NCI-H2107 (cell line): ENCODE measurements at places on chromosomes 7 and 10.

DNA sequence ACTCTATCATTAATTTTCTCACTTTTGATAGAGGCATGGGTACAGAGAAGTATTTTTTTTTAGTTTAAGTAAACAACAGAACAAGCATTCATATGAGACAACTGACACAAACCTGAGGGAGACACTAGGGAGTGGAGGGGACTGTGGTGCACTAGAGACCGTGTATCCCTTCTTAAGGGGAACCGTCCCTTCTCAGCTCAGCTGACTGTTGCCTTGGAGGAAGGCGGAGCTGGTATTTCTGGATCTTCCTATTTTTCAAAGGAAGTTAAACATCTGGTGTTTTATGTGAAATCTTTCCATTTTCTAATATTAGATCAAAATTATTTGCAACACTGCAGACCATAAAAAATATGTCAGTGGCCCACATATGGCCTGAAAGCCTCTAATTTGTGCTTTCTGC is 113.6 kb upstream of the MACROH2A2 start:
- no peak for DNase-seq

- DNase-seq = no peak
Measured at GRCh38 chr7:140196361-140197217, 19.8 kb upstream of the KDM7A start.

GRCh38 chr7:35246819-35247218 is 7.1 kb downstream of the TBX20 start:
- no peak for DNase-seq

GRCh38 chr7:12287901-12288300 is 76.8 kb downstream of the TMEM106B start:
- DNase-seq = no peak

GRCh38 chr7:141158561-141158960 is 84.7 kb downstream of the TMEM178B start:
- DNase-seq = no peak

GRCh38 chr7:130493275-130493873 is 1.5 kb downstream of the MEST start:
- no peak for DNase-seq

GRCh38 chr10:62121187-62121530 is 147.5 kb downstream of the RTKN2 start:
- no peak for DNase-seq

GRCh38 chr7:128053023-128053422 is 21.8 kb upstream of the LRRC4 start:
- DNase-seq = no peak

GRCh38 chr10:68047554-68048327 is 27.3 kb downstream of the HERC4 start:
- no peak for DNase-seq

GRCh38 chr7:154644366-154644765 is 358.6 kb downstream of the PAXIP1 start:
- no peak for DNase-seq

GRCh38 chr10:81215498-81215897 is 659.5 kb upstream of the NRG3 start:
- DNase-seq = no peak

DNA sequence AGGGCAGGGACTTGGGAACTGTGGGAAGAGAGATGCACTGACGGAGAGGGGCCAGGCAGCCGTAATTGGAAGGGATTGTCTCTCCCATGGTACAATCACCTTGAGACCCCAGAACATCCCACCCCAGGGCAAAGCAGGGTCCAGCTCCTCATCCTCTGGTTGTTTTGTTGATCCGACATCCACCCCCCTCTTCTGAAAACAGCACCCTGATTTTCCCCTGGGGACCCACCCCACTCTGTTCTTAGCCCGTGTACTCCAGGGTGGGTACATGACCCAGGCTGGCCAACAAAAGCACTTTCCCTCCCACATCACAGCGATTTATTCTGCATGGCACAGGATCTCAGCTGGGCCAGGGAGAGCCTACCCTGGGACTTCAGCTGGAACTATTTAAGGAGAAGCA is 14.1 kb downstream of the PDZD7 start:
- DNase-seq = no peak

- DNase-seq = no peak
Measured at GRCh38 chr7:92588561-92588960, 1.6 kb downstream of the FAM133B start.

- DNase-seq = no peak
Measured at GRCh38 chr7:21562385-21562784, 19.5 kb downstream of the DNAH11 start.
